Stimulated activated CD4-positive, alpha-beta T cell treated with anti-CD3 and anti-CD28 coated beads, Interleukin-15, amount 100 ng/mL, for 24 hours (primary cell): ENCODE measurements at places on chromosomes 5 and 9.

- no peak for DNase-seq
These were observed 274.9 kb downstream of the EFNA5 start for GRCh38 chr5:107395632-107396350.

DNA sequence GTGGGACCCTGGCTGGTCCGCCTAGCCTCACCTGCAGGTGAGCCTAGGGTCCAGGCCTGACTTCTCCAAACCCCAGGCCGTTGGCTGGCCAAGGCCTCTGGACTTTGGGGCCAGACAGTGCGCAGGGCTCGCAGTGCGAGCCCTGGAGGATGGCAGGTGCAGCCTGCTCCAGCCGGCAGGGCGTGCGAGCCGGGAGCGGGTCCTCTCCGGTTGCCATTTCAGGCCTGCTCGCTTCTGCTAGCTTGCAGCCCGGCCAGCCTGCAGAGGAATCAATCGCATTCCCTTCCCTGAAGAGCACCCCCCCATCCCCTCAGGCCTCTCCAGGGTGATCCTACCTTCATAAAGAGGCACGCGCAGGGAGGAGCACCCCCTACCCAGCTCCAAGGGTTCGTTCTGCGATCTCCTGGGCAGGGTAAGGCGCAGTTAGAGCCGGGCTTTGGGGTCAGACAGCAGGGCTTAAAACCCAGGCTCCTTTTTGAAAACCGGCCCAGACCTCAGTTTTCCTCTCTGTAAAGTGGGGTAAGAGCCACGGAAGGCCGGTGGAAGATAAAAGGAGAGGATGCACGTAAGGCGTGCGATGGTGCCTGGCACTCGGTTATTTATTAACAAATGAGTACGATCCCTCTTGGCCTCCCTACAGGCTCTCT lies 6.2 kb downstream of the BARHL1 start:
- no peak for DNase-seq

GRCh38 chr5:84327591-84327990 lies 57.1 kb downstream of the EDIL3 start:
- no peak for DNase-seq

DNA sequence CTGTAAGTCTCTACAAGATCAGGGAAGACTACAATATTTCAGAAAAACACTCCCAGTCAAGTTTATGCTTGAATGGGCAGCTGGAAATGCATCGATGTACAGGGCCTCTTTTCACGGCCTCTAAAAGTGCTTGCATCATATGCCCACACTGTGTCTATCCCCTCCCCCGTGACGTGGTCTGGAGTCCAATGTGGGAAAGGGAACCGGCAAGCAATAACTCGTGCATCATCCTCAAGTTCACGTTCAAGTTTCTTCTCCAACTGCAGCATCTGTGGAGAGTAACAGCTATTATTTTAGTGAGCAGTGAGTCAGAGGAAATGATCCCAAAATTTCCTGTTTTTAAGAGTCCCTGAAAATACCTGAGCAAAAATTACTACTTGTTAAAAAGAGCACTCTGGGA lies 22.3 kb downstream of the ATPSCKMT start:
- DNase-seq, result no peak

DNA sequence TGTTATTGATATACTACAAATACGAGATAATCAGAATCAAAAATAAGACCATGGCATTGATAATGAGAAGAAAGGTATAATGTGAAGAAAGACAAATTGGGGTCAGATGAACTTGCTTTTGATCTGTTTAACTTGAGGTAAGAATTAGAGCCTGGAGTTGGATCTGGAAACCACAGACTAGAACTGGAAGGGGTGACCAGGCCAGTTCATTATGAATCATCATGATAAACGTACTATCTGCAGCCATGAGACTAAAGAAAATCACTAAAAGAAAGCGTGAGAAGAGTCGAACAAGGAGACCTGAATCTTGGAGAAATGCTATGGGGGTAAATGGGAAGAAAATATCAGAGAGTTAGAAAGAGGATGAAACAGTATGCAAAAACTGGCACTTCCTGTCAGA lies 967.5 kb downstream of the NR2F1-AS1 start:
- DNase-seq, result no peak

DNA sequence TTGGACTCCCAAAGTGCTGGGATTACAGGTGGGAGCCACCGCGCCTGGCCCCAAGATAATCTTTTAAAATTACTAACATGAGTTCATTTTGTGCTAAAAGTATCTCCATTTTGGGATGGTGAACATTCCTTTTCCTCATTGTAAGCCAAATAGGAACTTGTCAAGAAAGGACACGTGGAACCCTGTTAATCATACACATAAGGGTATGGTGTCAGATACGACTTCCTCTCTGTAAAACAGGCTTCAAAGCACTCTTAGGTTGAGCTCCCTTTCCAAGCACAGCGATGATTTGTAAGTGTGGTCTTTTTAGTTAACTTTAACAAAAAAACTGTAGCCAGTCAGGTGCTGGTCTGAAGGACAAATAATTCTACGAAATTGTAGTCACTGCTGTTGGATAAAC lies 132.7 kb downstream of the UNC13B start:
- DNase-seq, result no peak

DNA sequence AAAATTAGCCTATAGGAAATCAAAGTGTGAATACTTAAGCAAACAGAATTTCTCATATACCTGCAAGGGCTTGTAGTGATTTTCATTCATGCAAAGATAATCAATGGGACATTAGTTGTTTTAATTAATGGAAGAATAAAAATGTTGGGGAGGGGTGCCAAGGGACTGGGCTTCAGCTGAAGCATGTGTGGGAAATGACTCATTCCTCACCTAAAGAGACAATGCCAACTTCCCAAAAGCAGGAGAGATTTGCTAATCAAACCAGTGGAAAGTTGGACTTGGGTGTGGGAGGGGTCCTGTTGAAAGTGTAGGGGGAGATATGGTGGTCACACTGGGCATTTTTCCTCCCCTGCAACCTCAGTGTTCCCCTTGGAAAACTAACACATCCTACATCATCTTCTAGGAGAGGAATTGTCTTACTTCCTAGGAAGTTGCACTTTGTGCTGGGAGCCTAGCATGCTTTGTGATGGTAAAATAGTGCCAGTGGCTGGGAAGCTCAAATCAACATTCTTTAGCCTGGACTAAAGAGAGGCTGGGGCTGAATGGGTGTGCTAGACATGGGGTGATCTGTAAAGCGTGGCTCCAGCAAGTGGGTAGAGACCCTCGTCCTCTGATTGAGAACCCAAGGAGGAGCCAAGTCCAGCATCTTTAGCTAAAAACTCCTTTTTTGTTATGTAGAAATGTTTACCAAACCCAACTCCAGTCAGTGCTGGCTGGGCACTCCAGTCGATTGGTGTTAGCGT lies 6.4 kb upstream of the LHX2 start:
- no peak for DNase-seq

GRCh38 chr5:133421394-133421793 lies 190.9 kb downstream of the FSTL4 start:
- peak; percentile 50 for DNase-seq

DNA sequence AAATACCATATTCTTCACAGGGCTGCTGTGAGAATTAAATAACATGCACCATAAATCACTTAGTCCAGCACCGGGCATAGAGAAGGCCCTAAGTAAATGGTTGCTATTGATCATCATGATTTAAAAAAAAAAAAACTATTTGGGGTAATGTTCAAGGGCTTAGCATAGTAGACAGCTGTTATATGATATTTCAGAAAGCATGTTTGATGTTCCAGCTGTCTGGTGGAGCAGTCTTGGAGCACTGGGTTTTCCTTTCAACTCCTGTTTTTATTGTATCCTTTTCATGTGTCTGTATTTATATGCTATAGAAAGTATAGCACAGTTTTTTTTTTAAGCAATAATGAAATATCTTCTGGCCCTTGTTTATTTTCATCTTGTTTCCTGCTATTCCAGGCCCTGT lies 28.0 kb upstream of the TOMM5 start:
- no peak for DNase-seq

DNA sequence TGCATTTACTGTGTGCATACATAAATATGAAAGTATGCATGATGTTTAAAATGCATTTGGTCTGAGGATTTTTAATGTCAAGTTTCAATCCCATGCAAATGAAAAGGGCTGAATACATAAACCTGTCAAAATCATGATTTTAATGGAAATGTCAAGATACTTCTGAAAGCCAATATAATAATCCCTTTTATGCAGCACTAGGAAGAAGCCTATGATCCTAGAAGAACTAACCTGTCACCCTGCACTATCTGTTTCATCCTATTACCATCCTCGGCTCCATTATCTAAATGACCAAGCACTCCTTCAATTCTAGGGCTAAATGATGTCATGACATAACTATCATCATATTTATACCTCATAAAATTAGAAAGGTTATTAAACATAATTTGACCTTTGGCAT lies 2229.4 kb upstream of the WWC1 start:
- DNase-seq, result no peak

DNA sequence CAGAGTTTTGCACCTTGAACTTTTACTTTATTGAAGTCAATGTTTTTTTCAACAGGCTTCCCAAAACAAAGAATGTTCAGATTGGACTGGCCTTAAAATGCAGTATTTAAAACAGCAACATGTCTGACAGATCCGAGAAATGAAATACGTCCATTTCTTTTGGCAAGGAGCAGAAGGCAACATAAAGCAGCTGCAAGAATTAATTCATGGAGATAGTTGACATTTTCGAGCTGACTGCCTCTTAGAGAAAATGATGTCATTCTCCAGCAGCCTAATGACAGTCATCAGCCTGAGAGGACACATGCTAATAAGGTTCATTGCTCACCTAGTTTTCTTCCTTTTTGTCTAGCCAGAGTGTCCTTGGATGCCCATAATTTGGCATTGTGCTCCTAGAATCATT lies 232.2 kb upstream of the SEMA6A start:
- no peak for DNase-seq

DNA sequence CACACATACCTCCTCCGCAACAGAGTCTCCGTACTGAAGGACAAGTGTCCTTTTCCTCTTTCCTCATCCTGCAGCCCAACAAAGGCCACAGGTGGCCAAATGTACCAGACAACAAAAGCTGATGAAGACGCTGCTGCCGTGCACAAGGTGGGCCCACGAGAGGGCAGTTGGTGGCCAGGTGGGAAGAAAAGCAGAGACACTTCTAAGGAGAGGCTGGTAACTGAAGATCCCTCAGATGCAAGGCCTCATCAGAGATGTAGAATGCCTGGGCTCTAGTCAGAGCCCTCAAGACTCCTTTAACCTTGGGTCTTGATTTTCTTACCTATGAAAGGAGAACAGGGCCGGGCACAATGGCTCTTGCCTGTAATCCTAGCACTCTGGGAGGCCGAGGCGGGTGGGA lies 75.7 kb downstream of the NRG2 start:
- DNase-seq, result no peak

GRCh38 chr9:8362250-8362649 lies 562.7 kb upstream of the DMAC1 start:
- DNase-seq, result no peak

DNA sequence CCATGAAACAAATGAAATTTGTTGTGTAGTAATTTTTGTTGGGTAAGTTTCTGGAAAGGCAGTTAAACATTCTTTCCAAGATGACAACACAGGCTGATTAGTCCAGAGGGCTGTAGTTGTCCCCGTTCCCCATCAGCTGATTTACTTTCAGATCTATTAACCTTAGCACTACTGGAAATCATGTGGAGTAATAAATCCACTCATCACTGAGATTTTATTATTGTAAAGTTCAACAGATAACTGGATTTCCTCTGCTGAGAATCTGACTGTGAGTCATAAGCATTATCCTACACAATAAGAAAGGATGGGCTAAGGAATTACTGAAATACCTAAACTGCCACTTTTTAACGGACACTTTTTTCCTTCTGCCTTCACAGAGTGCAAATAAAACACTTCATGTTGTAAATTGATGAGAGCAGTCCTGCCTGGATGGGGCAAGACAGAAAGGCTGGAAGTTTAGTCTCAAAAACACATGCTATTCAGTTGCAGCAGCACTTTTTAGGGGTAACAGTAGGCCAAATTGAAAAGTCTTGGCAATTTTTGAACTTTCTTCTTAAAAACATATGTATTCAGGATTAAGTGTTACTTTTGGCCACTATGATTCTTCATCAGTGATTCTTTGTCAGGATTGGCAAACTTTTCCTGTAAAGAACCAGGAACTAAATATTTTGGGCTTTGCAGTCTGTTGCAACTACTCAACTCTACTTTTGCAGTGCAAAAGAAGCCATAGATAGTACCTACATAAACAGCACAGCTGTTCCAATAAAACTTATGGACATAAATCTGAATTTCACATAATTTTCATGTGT lies 7.0 kb downstream of the STOM start:
- DNase-seq, result no peak

GRCh38 chr9:13721481-13722235 lies 442.2 kb upstream of the MPDZ start:
- no peak for DNase-seq

DNA sequence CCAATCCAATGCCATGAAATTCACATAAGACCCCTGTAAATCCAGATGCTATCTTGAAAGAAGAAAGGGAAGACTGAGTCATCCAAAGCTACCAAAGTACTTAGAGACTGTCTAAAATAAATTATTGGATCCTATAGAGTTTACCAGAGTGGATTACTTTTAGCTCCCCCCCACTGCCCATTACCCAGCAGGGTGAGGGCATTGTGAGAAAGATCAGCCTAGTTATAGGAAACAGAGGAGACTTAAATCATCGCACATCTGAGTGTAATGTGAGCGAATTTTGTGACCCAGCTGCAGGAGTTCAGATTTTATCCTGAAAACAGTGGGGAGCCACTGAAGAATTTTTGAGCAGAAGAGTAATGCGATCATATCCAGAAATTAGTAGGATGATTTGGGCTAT lies 1.6 kb upstream of the ENHO start:
- DNase-seq, result no peak

DNA sequence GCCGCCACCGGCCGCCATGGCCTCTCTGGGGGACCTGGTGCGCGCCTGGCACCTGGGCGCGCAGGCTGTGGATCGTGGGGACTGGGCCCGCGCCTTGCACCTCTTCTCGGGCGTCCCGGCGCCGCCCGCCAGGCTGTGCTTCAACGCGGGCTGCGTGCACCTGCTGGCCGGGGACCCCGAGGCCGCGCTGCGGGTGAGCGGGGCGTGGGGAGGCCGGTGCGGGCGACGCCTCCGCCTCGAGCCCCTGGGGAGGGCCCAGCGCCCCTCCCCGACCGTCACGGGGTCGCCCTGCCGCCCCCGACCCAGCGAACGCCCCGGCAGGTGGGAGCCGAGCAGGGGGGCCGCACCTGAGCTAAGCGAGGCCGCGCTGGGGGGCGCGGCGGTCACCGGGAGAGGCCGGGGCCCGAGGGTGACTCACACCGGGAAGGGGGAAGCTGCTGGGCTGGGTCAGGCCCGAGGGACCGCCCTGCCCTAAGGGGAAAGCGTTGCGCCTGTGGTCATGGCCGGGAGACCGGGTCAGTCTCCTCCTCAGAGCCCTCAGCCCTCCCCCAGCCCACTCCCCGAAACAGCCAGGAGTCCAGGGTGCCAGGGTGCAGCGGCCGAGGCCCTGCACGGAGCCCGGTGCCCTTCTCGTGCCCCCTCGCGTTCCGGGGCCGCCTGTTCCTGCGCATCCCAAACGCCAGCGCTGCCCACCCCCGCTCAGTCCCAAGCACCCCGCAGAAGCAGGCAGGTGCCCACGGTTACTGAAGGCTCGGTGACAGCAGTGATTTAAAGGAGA lies 510 bp downstream of the NOXA1 start:
- DNase-seq, result no peak

- DNase-seq, result no peak
These were observed 33.3 kb downstream of the TLE4 start for GRCh38 chr9:79604921-79605562.
